ENCODE measurements at places on chromosomes 4 and X.
A peak's percentile ranks its signal among the peaks of the same experiment; 100 is the strongest.

DNA sequence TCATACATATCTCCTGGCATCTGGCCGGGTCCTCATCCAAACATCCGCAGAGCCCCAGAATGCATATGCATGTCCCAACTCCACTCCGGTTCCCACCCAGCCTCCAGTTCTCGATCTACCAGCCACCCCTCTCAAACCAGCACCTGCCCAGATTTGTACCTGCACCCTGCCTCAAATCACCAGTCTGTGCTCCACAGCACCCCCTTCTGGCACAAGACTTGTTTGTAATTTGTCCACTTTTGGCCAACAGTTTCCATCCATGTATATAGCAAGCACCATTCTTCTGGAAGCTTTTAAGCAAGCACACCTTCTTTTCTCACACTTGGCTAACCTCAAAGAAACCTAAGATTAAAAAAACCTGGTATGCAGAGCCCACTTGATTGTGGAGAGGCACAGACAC is 644.1 kb downstream of the MID1IP1 start:
- peak; percentile 7 for DNase-seq

DNA sequence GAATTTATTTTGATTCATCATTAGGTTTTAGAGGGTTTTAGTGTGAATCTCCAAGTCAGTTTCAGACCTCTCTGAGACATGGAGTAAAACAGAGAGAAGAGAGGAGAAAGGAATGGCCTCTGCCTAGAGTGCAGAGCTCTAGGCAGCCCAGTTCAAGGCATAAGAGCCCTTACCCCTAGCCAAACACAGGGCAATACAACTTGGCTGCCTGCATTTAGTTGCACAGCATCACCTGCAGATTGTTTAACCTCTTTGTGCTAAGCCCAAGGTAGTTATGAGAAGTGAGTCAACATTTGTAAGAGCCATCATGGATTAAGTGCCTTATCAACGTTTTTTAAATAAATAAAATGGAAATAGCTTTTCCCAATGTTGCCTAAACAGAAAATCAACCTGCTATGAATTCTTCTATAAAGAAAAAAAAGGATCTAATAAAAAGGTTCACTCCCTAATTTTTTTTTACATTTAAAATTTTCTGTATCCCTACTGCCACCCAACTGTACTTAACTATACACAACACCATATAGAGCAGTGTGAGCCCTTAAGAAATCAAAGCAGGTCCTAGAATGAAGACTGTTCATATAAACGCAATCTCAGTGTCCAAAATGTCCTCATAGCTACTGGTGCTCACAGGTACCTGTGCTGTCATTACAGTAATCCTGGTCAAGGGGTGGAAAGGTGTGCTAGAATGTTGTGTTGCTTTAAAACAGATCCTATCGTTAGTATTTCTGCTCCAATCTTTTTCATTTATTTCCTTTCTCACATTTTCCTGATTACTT is 36.0 kb downstream of the PF4 start:
- no peak for DNase-seq

- DNase-seq = no peak
These were observed 2.9 kb downstream of the PF4 start for GRCh38 chr4:73978886-73979285.

GRCh38 chrX:123753656-123754350 is 21.0 kb upstream of the THOC2 start:
- DNase-seq = no peak

GRCh38 chrX:26409636-26410035 is 193.7 kb downstream of the MAGEB5 start:
- DNase-seq = no peak

DNA sequence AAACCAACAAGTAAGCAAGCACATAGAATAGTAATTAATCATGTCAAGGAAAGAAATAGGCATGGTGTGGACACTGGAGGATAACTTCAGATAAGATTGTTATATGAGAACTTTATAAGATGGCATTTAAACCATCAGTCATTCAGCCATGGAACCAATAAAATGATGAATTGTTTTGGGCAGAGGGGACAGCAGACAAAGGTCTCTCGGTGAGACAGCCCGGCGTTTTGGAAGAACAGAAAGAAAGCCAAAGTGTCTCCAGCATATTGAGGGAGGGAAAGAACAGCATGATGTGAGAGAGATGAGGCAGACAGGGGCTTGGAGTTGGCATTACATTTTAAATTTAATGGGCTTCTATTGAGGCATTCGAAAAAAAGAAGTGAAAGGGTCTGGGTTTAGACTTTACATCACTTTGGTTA is 883 bp upstream of the PPM1K start:
- no peak for DNase-seq

DNA sequence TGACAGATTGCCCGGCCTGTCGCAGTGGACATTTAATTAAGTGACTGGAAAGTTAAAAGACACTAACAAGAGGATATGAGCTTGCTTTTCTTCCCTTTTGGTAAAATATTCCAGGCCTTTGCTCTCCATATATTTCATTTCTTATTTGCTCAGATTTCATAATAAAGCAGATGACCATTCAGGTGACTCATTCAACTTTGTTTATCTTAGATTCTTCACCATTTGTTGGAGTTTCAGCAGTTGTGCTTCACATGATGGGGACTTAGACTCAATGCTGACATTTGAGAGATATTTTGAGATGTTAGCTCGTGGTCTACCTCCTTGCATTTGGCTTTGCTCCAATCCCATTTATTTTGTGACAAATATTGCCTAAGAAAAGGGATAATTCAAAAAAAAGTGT is 312.2 kb downstream of the ARHGAP24 start:
- no peak for DNase-seq

GRCh38 chrX:8980756-8981155 is 53.2 kb downstream of the FAM9B start:
- DNase-seq = no peak

DNA sequence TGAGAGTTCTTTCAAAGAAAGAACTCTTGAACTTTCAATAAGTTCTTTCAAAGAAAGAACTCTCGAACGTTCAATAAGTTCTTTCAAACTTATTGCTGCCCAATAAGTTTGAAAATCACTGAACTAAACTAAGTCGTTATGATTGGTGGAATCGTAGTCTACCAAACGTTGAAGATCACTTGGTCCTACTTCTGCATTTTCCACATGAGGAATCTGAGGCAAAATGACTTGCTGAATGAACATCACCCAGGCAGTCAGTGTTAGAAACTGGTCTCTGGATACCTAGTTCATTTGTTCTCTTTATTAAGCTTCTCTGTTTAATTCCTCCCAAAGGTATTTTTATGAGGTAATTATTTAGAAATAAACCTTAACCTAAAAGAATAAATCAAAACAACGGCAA is 7.1 kb upstream of the CNOT6L start:
- DNase-seq = no peak

- no peak for DNase-seq
These were observed 22.3 kb downstream of the RAP1GDS1 start for GRCh38 chr4:98283219-98284189.

DNA sequence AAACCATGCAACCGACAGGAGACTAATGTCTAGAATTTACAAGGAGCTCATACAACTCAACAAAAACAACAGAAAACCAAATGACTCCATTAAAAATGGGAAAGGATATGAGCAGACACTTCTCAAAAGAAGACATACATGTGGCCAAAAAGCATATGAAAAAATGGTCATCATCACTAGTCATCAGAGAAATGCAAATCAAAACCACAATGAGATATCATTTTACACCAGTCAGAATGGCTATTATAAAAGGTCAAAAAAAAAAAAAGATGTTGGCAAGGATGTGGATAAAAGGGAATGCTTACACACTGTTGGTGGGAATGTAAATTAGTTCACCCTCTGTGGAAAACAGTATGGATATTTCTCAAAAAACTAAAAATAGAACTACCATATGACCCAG is 50.5 kb upstream of the CHRDL1 start:
- DNase-seq = no peak

DNA sequence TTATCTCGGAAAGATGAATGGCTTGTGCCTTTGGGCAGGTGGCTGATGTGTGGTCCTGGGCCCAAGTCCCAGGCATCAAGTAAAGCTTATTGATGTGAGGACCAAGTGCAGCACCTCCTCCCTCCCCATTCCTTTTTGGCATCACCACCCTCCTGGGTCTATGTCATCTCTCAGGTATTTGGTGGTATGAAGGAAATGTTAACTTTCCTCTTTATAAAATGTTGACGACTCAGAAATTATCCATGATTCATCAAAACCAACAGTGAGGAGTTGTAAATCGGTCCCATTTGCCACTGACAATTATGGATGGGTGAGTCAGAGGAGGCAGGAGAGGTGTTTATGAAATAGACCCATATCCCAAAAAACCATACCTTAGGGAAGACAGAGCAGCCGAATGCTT is 229.4 kb upstream of the GATB start:
- DNase-seq = no peak

- DNase-seq = no peak
These were observed 23.4 kb upstream of the HTRA3 start for GRCh38 chr4:8245884-8246833.

DNA sequence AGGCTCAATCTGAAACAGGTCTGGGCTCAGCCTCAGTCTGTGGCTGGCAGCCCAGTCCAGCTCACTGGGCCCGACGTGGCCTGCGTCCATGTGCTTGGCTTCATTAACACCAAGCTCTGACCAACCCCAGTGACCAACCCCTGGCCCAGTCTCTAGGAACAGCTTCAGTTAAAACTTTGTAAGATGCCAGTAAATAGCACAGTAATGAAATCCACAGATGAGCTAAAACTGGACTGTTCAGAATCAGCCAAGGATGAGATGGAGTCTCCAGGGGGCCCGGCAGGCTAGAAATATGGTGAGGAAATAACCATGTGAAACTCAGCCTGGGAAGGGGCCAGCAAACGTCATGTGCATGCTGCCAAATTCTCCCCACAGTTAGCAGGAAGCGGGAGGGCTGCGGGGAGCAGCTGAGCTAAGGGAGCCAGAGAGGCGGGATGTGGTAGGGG is 37.1 kb upstream of the XPNPEP2 start:
- DNase-seq = no peak

GRCh38 chr4:141999446-142000143 is 363.2 kb downstream of the IL15 start:
- DNase-seq = no peak

DNA sequence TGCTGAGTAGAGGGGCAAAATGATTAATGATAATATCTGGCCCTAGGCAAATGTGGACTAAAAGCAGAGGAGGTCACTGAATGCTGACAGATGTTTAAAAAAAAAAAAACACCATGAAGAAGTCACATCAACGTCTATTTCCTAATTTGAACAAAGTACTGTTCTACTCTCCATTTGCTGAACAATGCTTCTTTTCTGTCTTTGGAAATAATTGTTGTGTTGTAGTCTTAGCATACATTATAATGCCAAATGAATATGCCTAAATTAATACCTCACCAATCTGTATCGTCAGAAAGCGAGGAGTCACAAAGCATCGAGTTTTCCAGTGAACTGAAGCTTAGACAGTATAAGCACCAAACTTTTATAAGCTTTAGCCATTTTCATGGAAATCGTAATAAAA is 140.9 kb upstream of the JADE1 start:
- no peak for DNase-seq

GRCh38 chrX:11349661-11350337 is 56.6 kb downstream of the AMELX start:
- no peak for DNase-seq

DNA sequence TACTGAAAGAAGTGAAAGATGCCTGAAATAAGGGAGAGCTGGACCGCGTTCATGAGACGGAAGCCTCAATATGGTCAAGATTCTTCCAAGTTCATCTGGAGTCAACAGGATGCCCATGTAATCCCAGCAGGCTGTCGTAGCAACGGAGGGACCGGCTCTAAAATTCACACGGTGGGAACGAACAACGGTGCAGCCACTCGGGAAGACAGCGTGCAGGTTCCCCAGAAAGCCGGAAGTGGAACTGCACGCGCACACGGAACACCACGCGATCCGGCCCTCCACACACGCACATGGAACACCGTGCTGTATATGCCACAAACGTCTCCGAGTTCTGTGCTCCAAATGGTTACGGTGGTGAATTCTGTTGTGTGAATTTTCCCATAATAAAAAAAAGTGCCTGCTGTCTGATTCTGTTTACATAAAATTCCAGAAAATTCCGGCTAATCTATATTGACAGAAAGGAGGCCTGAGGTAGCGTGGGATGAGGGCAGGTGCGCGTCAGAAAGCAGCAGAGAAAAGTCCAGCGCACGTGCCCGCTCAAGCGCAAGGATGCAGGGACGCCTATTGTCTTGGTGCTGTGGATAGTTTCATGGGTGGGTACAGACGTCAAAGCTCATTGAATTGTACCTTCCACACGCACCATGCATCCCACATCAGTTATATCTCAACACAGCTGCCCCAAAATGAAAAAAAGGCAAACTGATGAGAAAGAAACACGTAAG is 31.2 kb downstream of the PPP2R3B start:
- no peak for DNase-seq

DNA sequence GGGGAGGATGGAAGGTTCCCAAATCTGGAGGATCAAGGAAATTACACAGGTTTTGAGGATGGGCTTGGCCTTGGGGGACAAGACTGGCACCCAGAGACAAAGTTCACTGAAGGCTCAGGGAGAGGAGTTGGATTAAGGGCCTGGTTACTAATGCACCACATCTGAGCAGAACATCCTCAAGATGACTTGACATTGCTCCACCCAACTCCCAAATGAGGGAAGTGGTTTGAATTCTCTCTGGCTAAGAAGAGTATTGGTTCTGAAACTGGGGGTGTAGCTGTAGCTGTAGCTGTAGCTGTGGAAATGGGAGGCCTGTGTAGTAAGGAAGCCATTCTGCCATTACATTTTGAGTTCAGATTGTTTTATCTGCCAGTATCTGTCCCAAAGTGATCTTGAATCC is 129.4 kb downstream of the RASL11B start:
- DNase-seq = no peak

DNA sequence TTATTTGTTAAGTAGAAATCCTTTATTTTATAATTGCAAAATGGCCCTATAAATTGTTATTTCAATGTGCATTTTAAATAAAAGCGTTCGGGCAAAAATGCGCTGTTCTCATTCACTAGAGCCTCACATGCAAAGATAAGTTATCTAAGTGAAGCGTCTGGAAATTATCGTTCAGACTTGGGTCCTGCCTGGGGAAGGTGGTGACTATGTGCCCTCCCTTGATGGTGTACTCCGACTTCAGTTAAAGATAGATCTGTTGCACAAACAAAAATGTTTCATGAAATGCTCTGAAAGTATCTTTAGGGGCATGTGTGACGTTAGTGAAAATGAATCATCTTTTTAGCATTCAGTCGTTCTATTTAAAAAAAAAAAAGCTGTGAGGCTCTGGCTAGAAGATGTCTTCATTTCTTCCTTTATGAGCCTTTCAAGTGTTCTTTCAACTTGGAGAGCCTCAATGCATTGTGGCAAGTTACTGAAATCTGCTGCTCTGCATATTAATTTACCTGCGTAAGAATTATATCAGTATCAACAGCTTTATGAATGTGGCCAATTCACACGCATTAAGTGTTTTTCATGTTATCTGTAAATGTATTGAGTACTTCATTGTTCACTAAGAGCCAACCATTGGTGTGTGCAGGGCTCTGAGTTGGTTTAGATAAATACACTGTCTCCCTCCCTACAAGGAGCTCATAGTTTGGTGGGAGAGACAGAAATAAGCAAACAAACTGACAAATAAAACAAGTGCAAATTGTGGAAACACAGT is 83.0 kb downstream of the AFF1 start:
- DNase-seq = no peak

GRCh38 chr4:47498899-47499298 is 13.8 kb downstream of the ATP10D start:
- no peak for DNase-seq
